Activated T-helper 1 cell treated with anti-CD3 and anti-CD28 coated beads, Interleukin-2, amount 50 U/mL, for 16 hours (primary cell): ENCODE measurements at places on chromosomes 16 and 17.

DNA sequence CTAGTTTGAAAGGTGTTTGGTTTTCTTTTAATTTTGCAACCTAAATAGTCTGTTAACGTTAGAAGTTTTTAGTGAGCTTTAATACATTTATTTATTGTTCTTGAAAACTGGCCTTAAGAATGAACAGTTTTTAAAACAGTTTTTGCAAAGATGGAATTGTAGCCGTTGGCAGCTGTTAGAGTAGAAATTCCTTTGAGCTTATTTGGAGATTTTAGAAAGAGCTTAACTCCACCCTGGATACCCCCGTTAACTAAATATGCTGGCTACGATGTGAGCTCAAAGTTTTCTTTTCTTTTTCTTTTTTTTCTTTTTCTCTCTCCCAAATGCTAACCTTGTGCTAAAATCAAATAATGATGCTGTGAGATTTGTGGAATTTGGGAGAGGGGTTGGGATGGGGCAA, 75.2 kb downstream of the COX10 start:
- DNase-seq = no peak

DNA sequence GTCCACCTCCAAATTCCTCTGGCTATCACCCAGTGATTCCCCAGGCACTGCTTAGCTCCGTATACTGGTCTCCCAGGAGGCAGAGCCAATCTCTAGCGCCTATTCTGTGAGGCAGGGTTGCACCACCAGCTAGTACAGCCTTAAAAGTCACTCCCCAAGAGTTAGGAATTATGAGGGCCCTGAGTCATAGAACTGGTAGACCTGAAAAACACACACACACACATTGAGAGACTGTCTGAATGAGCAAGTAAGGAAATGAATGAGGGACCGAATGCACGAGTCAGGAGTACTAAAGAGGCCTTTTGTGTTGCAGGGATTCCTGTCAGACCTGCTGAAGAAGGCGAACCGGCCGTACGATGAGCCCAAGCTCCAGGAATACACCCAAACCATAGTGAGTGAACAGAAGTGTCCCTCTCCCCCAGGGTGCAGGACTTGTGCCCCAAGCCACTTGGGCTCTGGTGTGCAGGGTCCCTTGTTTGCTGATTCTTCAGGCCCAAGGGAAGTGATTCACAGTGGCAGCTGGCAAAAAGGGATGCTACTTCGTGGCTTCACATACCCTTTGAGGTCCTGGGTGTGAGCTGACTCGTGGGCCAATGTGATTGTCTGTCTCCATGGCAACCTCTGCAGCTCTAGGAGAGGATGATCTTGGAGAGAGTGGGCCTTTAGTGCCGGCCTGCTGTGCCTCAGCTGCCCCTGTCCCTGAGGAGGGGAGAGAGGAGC, 24.7 kb downstream of the CALB2 start:
- DNase-seq = no peak

DNA sequence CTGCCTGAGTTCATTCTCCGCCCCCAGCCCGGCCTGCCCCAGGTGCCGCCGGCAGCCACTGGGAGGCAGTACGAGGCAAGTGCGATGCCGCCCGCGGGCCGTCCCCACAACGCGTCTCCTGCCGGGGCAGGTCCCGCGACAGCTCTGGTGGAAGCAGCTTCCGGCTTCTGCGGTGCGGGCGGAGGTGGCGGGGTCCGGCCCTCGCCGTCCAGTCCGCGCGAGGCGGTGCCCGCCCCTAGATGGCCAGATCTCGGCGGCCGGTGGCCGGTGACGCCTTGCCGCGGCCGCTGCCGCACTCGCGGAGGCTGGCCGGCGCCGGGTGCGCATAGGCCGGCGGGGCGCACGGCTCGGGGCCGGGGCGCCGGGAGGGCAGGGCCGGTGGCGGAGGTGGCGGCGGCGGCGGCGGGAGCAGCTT, 1.8 kb downstream of the GJD3 start:
- DNase-seq = peak; percentile 54

DNA sequence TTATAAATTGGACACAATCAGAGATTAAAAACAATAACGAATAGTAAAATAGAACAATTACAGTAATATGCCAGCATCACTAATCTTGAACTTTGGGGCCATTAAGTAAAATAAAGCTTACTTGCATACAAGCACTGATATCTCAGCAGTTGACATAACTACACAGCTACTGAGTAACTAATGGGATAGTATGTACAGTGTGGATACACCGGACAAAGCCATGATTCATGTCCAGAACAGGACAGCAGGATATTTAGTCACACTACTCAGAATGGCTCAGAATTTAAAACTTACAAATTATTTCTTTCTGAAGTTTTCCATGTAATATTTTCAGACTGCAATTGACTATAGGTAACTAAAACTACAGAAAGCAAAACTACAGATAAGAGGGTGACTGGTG, 427.5 kb downstream of the CDH13 start:
- DNase-seq = no peak

GRCh38 chr17:78717431-78717980, 64.6 kb downstream of the CYTH1 start:
- no peak for DNase-seq

- DNase-seq = no peak
Measured at GRCh38 chr17:61406971-61407911, 7.6 kb downstream of the TBX2 start.

GRCh38 chr16:175011-175949, 1.2 kb upstream of the HBA1 start:
- no peak for DNase-seq

GRCh38 chr17:50217591-50217990, 16.2 kb upstream of the COL1A1 start:
- no peak for DNase-seq

DNA sequence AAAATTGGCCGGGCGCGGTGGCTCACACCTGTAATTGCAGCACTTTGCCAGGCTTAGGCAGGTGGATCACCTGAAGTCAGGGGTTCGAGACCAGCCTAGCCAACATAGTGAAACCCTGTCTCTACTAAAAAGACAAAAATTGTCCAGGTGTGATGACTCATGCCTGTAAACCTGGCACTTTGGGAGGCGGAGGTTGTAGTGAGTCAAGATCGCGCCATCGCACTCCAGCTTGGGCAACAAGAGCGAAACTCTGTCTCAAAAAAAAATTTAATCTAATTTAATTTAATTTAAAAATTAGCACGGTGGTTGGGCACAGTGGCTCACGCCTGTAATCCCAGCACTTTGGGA, 1.6 kb upstream of the HBQ1 start:
- DNase-seq = no peak

- DNase-seq = no peak
Measured at GRCh38 chr17:15260376-15261257, 4.5 kb downstream of the PMP22 start.

DNA sequence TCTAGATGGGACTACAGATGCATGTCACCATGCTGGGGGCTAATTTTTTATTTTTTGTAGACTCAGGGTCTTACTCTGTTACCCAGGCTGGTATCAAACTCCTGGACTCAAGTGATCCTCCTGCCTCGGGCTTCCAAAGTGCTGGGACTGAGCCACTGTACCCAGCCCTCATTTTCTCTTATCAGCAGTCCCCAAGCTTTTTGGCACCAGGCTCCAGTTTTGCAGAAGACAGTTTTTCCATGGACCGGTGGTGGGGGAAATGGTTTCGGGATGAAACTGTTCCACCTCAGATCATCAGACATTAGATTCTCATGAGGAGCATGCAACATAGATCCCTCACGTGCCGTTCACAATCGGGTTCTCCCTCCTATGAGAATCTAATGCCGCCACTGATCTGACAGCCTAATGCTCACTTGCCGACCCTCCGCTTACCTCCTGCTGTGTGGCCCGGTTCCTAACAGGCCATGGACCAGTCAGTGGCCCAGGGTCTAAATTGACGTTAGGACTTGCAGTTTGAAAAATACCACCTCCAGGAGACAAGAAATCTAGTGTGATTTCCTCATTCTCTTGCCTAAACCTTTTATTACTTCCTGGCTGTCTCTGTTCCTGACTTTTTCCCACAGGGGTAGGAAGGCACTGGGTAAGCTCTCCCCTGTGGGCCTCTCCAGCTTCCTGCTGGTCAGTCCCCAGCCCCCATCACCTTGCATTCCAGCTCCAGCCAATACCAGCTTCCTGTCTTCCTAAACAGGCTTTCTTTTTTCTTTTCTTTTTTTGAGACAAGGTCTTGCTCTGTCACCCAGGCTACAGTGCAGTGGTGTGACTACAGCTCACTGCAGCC, 9.3 kb upstream of the CNP start:
- no peak for DNase-seq

- no peak for DNase-seq
Measured at GRCh38 chr16:86619239-86619794, 41.0 kb downstream of the FOXL1 start.
